ENCODE measurements at places on chromosomes 16 and 17.

DNA sequence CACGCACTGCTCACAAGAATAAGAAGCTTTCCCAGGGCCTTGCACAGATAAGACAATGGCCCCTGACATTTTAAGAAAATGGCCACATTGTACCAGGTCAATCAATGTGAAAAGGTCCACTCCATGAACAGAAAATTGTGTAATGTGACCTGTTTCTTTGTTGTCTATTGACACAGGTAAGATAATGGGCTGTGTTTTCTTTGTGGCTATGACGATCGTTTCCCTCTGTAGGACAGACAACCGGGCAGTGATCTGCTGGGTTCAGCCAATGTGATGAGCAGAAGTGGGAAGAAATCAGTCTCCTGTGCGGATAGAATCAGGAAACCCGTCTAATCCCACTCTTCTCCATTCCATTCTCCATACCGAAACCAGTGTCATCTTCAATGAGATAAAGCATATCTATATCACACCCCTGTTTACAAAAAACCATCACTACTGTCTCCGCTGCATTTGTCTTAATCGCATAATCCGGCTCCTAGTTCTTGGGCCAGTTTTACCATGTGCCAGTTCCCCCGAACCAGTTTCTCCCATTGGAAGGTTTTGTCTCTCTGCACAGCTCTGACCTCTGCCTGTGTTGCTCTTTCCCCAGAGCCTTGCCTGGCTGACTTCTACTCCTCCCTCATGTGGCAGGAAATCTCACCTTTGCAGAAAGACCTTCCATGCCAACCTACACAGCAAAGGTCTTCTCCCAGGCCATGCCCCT is 66.9 kb upstream of the ATF7IP2 start:
- DNase-seq = no peak

DNA sequence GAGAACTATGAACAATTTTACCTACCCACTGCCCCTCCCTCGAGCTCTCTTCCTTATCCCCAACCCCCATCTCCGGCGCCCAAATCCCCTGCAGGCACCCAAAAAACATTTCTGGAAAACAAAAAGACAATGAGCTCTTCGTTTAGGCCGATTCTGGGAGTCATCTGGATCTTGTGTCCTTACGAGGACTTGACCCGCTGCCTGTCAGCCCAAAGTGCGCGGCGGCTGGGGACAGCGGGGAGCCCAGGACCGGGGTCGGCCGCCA is 524 bp downstream of the STRADA start:
- no peak for DNase-seq

- DNase-seq = no peak
Measured at GRCh38 chr16:84072014-84072413, 29.4 kb upstream of the SLC38A8 start.

DNA sequence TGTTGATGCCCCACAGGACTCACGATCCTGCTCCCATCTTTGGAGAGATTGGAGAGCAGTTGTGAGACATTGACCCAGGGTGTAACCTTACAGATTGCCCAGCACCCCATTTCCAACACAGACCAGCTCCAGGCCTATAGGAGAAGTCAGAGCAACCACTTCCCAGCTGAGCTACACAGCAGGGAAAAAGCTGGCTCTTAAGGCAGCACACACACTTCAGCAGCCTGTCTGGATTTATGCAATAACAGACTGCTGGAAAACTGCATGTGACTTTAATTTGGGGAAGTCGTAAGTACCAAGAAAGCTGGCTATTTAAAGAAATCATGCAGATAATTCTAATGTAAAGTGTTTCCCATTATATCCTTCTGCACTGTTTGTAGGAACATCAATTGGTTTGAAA is 30.8 kb downstream of the NOG start:
- no peak for DNase-seq

GRCh38 chr16:58652741-58653140 is 23.1 kb upstream of the CNOT1 start:
- DNase-seq = no peak

GRCh38 chr17:14311981-14312380 is 11.1 kb downstream of the HS3ST3B1 start:
- DNase-seq = no peak

DNA sequence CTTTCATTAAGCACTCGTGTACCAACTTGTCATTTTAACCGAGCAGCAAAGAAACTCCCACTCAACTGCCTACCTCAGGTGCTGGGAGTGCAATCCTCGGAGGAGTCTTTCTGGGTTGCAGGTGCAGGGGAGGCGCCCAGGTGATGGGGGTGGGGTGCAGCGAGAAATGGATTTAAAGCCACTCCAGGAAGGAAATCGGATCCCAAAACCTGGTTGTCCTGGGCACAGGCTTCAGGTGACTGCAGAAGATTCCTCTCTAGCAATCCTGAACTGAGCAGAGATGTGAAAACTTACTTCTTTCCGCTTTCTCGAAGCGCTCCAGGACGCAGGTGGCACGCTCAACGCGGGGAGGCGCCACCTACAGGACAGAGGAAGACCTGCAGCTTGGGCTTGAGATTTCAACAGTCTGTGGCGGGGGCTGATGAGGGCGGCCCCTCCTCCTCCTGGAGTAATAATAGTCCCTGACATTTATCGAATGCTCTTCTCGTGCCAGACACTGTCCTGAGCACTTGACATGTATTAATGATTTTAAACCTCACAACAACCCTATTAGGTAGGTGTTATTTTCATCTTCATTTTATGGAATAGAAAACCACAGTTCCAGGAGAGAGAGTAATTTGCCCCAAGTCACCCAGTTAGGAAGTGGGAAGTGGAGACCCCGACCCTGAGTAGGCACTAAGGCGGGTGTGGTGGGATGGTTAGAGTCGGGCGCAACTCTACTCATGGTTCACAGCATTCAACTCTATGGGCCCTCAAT is 27.2 kb upstream of the SKAP1 start:
- no peak for DNase-seq

DNA sequence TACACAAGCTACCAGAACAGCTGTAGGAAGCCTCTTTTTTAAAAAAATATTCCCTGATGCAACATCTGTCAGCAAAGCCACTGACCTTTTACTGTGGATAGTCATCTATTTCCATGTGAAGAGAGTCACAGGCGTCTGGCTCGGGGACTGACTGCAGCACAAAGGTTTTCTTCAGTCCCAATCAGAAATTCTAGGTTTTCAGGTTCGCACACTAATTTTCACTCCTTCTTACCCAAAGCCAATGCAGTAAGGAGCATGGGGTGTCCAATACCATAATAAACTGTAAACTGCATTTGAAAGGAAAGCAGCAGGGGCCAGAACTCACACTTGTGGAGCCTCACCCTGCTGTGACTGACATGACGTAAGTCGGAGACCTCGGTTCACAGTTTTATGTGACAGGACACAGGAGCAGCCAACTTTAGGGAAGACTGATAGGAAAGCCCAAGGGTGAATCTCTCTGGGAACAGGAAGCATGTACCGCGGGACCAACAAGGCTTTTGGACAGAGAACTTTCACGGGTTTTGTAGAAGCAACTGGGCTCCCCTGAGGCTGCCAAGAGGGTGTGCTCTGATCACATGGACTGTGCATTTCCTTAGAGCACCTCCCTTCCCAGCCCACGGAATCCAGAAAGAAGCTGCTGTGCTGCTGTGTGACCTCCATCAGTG is 9.1 kb upstream of the TMEM100 start:
- no peak for DNase-seq

DNA sequence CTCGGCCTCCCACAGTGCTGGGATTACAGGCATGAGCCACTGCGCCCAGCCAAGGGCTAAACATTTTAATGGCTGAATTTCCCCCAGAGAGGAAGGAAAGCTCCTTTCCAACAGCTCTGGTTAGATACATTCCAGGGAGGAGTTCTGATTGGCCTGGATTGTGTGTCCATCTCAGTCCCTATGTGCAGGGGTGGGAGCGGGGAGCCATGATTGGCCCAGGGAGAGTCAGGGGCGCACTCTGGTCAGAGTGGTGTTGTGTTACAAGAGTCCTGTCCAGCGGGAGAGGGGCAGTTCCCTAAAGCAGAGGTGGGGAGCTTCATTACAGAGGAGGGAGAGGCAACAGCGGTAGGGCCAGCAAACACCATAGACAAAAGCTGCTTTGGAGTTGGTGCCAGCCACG is 75.0 kb downstream of the RAP1GAP2 start:
- DNase-seq = no peak

DNA sequence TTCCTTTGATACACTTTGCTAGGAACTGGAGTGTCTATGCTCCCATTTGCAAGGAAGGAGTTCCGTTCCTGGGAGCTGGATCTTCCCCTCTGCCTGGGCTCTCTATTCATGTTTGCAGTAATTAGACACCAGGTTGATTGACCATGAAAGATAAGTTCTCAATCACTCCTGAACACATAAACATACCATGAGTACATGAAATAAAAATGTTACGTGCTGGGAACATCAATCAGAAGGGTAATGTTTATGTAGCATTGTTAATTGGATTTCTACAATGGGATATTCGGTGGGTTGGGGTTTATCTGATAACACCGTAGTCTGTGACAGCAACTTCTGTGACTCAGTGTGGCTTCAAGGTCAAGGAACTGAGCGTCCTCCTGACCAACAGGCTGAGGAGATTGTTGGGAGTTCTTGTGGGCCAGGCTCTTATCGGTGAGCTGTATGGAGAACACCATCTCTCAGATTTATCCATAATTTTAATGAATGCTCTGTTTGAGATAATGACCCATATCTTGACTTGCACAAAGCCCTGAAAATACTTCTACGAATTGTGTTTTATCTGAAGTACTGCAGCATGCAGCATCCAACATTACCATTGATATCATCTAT is 136.4 kb downstream of the NPIPB5 start:
- DNase-seq = no peak

DNA sequence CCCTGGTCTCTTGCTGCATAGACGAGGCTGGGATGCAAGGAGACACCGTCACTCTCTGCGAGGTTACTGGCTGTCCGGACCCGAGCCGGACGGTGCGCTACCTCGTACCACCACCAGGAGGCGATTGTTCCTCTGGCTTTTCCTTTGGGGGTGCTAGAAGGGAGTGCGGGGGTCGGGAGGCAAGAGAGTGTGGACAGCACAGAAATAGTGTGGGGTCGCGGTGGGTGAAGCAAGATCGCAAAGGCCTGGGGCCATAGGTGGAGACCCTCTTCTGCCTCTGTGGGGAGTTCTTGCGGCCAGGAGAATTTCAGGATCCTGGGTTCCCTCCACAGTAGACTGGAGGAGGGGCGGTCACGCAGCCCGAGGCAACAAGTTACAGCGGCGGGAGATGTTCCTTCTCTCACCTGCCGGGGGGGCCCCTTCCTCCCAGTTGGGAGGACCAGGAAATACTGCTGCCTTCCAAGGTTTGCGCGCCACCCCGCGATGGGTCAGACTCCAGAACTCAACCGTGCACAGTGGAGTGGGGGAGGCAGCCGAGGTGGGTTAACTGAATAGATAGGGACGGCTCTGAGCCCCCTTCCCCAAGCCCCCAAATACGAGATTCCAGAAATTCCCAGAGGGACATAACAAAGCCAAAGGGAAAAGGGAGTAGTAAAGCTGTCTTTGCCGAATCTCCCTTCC is 6.9 kb downstream of the PHOSPHO1 start:
- no peak for DNase-seq

GRCh38 chr17:9444687-9445086 is 130.9 kb downstream of the STX8 start:
- DNase-seq = no peak

DNA sequence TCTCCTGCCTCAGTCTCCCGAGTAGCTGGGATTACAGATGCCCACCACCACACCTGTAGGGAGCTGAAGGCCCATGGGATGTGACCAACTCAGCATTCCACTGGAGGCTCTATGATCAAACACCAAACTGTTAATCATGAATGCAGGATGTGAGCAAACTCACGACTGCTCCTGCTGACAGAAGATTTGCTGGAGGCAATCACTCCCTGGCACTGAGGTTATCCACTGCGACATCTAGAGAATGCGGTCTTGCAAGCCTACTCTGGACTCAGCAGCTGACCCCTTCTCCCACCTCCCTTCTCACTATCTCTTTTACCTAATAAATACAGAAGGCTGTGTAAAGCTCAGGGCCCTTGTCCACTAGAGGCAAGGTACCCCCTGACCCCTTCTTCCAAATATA is 4.9 kb downstream of the TEX14 start:
- no peak for DNase-seq

DNA sequence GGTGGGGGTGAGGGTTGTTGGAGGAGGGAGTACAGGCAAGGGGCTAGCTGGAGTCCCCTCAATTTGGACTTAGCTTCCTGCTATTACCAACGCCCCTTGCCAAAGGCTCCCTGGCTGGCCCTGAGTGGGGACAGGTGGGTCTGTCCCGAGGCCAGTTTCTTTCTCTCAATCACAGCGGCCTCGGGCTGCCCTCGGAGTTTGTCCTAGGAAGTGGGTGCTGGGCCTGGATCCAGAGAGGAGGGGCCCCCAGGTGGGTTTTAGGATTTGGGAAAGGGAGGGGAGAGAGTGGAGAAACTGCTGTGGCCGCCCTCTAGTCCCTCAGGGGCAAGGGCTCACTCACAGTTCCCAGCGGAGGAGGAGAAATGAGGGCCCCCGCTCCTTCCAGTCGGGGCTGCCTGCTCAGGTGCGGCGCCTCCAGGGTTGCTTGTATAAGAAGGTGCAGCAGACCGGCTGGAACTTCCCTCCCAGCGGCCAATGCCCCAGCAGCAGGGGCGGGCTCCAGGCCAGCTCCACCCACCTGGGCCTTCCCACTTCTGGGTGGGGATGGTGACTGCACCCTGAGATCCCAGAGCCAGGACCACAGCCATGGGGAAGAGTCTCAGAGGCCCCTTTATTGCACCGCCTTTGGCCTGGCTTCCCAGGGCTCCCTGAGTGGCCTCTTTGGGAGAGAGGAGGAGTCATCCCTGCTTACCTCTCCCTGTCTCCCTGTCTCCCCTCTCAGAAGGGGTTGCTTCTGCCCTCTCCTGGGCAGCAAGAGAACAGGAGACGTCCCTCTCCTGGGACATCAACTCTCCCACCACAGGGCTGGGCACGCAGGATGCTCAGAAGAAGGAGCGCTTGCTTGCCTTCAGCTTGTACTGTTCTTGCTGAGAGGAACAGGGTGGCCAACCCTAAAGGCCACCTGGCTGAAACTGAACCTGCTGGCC is 112.0 kb upstream of the SMURF2 start:
- peak; percentile 39 for DNase-seq

GRCh38 chr16:86884390-86884650 is 306.0 kb downstream of the FOXL1 start:
- DNase-seq = peak; percentile 19

GRCh38 chr16:87954361-87954760 is 3.1 kb downstream of the BANP start:
- no peak for DNase-seq

GRCh38 chr16:81625544-81626153 is 153.4 kb upstream of the PLCG2 start:
- DNase-seq = no peak

- DNase-seq = no peak
Measured at GRCh38 chr16:10787304-10787703, 31.3 kb downstream of the TVP23A start.

GRCh38 chr17:40568074-40568836 is 3.0 kb upstream of the CCR7 start:
- no peak for DNase-seq

All from fibroblast of skin of left quadriceps (primary cell).